ENCODE measurements at places on chromosomes 2 and 18. TPM values are rescaled to one million over a fixed set of nuclear protein-coding genes. Genes with fewer than 3 reads are reported as not detected.
A peak's percentile ranks its signal among the peaks of the same experiment; 100 is the strongest.

Gene TMEM37
- 1.2 TPM for total RNA-seq

Gene FAHD2A
- total RNA-seq = 23.0 TPM

Gene FAM110C
- total RNA-seq = 21.1 TPM

Gene KCNG2
- total RNA-seq = not detected

Gene ZNF385B
- 2.8 TPM for total RNA-seq

Gene PTPN2
- total RNA-seq = 77.2 TPM

Gene HOXD11
- not detected for total RNA-seq

Gene PSMA8
- total RNA-seq = not detected

Gene ACVR1C
- 0.04 TPM for total RNA-seq

- H3K4me1 ChIP-seq = peaks cover 25% of the 10 kb centered on the region
- DNase-seq = peak; percentile 83
- peak overlapping the region; percentile 18 for H3K4me3 ChIP-seq
- H3K36me3 ChIP-seq = no peaks in the 10 kb centered on the region
- H3K27ac ChIP-seq = peak overlapping the region; percentile 46
Observed at GRCh38 chr2:46286715-46287114, 10.5 kb upstream of the EPAS1 start.

GRCh38 chr18:25335676-25336075 lies 16.3 kb downstream of the ZNF521 start:
- H3K36me3 ChIP-seq = no peaks in the 10 kb centered on the region
- H3K27ac ChIP-seq = no peak overlapping the region
- no peak overlapping the region for H3K4me3 ChIP-seq
- no peak for DNase-seq

DNA sequence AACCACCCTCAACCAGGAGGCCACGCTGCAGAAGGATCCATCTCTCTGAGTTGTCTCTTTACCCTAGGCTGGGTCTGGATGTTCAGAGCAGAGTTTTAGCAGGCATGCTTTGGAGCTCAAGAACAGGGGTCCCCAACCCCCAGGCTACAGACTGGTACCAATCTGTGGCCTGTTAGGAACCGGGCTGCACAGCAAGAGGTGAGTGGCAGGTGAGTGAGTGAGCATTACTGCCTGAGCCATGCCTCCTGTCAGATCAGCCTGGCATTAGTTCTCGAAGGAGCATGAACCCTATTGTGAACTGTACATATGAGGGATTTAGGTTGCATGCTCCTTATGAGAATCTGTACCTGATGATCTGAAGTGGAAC lies 172.5 kb downstream of the UXS1 start:
- no peaks in the 10 kb centered on the region for H3K36me3 ChIP-seq
- no peak overlapping the region for H3K27ac ChIP-seq
- no peaks in the 10 kb centered on the region for H3K4me1 ChIP-seq
- no peak overlapping the region for H3K4me3 ChIP-seq
- DNase-seq = no peak

DNA sequence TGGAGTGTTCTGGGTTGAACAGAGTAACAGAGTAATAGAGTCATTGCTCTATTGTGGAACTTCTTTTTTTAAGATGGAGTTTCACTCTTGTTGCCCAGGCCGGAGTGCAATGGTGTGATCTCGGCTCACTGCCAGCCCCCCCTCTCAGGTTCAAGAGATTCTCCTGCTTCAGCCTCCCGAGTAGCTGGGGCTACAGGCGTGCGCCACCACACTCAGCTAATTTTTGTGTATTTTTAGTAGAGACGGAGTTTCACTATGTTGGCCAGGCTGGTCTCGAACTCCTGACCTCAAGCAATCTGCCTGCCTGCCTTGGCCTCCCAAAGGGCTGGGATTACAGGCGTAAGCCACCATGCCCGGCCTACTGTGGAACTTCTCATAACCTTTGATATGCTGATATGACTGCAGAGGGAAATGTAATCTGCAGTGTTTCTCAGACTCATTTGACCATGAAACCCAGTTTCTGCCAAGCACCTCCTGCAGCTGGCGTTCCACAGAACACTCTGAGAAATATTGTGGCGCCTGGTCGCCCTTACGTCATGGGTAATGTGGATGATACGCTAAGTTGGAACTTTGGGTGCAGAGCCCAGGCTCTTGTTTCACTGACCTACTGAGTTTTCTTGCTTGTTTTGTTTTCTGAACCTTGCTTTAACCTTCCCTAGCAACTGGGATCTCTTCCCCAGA lies 213.8 kb downstream of the BCL2 start:
- H3K4me3 ChIP-seq = no peak overlapping the region
- no peaks in the 10 kb centered on the region for H3K27me3 ChIP-seq
- no peak for DNase-seq
- no peaks in the 10 kb centered on the region for H3K4me1 ChIP-seq

DNA sequence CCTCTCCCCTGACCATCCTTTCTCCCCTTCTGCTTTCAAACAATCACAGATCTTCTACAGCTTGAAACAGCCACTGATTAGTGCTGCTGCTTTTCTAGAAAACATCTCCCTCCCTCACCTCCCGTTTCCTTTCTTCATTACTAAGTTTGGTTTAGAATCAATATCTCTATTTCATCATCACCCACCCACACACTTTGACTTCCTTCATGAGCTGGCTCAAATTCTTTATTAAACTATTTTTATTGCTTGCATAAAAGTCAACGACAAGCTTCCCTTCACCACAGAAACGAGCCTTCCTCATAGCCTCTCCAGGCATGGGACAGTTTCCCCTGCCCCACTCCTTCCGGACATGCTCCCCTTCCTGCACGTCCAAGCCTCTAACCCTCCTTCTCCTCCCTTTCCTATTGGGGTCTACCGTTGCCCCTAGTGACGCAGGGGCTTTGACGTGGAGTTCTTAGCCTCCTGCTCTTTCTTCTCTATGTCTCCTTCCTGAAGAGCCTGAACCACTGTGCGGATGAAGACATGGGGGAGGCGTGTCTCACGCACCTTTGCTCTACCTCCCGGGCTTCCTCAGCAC lies 172.0 kb downstream of the AFF3 start:
- no peak overlapping the region for H3K27ac ChIP-seq
- no peaks in the 10 kb centered on the region for H3K36me3 ChIP-seq
- H3K4me1 ChIP-seq = no peaks in the 10 kb centered on the region
- H3K27me3 ChIP-seq = peaks cover 48% of the 10 kb centered on the region

DNA sequence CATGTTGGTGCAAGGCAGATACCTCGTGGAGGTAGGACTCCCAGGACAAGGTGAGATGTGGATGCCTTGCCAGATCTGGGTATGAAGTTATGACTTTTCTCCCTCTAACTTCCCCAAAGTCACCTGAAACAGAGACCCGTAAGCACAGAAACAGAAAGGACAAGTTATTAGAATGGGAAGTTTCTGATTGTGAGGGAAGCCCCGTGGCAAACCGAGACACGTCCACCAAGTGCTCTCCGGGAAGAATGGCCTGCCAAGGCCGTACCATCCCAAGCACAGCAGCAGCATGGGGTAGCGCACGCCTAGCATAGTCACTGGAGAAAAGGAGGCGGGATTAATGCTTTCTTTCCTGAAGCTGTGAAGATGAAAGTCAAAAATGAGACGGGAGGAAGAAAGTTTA lies 110.6 kb downstream of the ZNF532 start:
- DNase-seq = no peak
- H3K4me3 ChIP-seq = no peak overlapping the region
- no peaks in the 10 kb centered on the region for H3K36me3 ChIP-seq

DNA sequence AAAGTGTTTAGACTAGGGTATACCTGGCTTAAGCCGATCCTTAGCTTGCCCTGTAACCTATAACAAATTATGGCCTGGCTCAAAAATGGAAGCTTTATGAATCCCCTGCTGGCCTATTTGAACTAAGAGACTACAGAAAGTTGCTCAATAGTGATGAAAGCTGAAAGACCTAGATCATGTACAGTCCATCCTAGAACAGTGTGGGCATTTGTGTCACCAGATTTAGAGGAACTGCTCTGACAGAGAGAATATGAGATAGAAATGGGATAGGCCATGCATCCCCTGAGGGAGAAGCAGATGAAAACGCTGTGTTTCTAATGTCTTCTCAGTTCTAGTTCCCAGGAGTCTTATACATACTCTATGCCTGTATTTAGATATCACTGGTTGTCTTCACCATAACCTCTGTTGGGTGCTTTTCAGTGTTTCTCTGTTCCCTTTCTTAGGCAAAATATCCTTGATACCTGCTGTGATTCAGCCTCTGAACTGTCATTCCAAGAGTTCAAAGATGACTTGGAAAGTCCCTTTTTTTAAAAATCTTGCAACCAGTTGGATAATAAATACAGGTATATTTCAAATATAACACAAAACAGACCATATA lies 246.9 kb upstream of the SLC39A10 start:
- H3K4me1 ChIP-seq = no peaks in the 10 kb centered on the region
- no peaks in the 10 kb centered on the region for H3K27me3 ChIP-seq
- H3K36me3 ChIP-seq = no peaks in the 10 kb centered on the region
- H3K27ac ChIP-seq = no peak overlapping the region

GRCh38 chr18:44682871-44683221 lies 2.2 kb downstream of the SETBP1 start:
- no peaks in the 10 kb centered on the region for H3K27me3 ChIP-seq
- DNase-seq = no peak
- peaks cover 31% of the 10 kb centered on the region for H3K4me1 ChIP-seq
- H3K4me3 ChIP-seq = no peak overlapping the region

- H3K36me3 ChIP-seq = no peaks in the 10 kb centered on the region
- DNase-seq = no peak
- H3K27me3 ChIP-seq = peaks cover 34% of the 10 kb centered on the region
- no peak overlapping the region for H3K27ac ChIP-seq
Observed at GRCh38 chr2:58950795-58951462, 709.8 kb upstream of the FANCL start.

DNA sequence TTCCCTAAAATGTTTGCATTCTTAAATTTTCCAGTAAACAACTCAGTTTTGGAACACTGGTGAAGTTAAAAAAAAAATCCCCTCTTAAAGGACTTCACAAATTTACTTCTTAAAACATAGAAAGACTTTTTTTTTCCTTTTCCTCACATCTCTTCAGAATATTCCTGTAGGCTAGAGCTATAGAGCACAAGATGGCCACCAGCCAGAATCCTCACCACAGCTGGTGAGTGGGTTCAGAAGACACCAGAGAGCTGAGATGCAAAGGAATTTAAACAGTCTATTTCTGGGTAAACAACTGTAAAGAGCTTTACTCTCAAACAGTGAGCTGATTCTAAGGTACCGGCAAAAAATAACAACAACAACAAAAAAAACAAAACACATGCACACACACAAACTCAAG lies 252.8 kb downstream of the LRP1B start:
- no peaks in the 10 kb centered on the region for H3K4me1 ChIP-seq
- no peaks in the 10 kb centered on the region for H3K27me3 ChIP-seq
- DNase-seq = no peak
- no peak overlapping the region for H3K4me3 ChIP-seq

- no peak overlapping the region for H3K4me3 ChIP-seq
- H3K27ac ChIP-seq = no peak overlapping the region
- H3K36me3 ChIP-seq = peaks cover 16% of the 10 kb centered on the region
- no peak for DNase-seq
- H3K4me1 ChIP-seq = no peaks in the 10 kb centered on the region
Observed at GRCh38 chr2:36397728-36398413, 42.3 kb downstream of the CRIM1 start.

DNA sequence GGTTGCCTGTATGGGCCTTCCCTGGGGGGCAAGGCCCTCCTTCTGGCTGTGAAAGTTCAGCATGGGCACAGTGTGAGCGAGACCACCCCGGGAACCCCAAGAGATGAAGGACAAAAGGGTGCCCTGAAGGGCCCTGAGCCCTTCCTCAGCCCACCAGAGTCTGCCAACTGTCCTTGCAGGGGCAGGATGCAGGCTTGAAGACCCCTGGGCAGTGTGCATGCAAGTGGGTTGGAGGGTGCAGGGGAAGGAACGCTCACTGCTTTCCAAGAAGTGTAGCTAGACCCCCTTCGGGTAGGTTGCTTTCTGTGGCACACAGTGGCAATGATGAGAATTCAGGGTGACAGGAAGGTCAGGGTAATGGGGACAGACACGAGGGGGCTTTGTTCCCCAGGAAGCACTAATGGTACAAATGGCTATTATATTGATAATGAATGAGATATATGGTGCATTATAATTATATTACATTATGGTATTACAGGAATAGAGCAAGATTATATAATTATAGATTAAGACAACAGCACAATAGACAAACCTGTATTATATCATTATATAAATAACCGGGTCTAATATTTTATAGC lies 228.7 kb downstream of the ATAD2B start:
- no peak overlapping the region for H3K4me3 ChIP-seq
- no peaks in the 10 kb centered on the region for H3K27me3 ChIP-seq
- DNase-seq = no peak
- H3K36me3 ChIP-seq = no peaks in the 10 kb centered on the region

DNA sequence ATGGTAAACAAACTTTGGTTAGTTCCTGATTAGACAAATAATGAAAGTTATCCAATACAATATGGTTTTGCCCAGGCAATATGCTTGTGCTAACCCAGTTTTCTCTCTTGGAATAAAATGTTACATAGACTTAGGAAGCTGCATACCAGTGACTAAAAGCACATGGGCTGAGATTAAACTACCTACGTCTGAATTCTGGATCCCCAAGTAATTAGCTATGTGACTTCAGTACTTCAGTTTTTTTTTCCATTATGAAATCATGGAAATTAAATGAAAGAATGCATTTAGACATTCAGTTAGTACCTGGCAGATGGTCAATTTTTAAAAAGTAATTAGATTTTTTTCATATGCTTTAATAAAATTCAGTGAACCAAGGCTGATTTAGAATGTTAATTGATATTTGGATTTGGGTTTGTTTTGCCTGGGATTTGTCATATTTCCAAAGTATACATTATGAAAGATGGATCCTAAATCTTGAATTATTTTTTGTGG lies 213.9 kb downstream of the PTH2R start:
- DNase-seq = no peak
- no peaks in the 10 kb centered on the region for H3K27me3 ChIP-seq
- no peaks in the 10 kb centered on the region for H3K36me3 ChIP-seq
- no peaks in the 10 kb centered on the region for H3K4me1 ChIP-seq

DNA sequence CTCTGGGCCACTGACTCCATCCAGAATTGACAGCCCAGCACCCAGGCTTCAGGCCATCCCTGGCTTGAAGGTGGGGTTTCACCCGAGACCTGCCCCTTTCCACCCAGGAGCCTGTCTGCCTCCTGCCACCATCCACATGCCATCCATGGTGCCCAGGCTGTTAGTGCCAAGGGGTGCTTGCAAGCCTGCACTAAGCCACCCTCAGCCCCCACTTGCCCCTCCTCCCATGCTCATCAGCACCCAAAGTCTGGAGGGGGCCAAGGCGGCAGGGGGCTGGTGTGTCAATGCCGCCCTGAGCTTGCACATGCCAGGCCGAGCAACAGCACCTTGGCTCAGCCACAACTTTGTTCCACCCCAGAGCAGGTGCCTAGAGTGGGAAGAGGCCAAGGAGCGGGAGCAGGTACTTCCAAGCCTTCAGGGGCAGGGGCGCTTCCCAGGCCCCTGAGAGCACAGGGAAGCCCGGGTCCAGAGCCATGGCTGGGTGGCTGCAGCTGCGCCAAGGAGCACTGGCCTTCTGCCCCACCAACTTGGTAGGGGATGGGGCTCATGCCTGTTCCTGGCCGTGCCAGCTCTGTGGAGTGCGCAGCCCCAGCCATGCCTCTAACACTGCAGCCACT lies 12.0 kb downstream of the SRD5A2 start:
- peaks cover 3% of the 10 kb centered on the region for H3K4me1 ChIP-seq
- no peak overlapping the region for H3K27ac ChIP-seq
- no peaks in the 10 kb centered on the region for H3K27me3 ChIP-seq
- DNase-seq = no peak
- no peaks in the 10 kb centered on the region for H3K36me3 ChIP-seq

- no peak overlapping the region for H3K27ac ChIP-seq
- no peaks in the 10 kb centered on the region for H3K27me3 ChIP-seq
- H3K4me3 ChIP-seq = no peak overlapping the region
- no peaks in the 10 kb centered on the region for H3K36me3 ChIP-seq
- no peaks in the 10 kb centered on the region for H3K4me1 ChIP-seq
Observed at GRCh38 chr2:179936654-179937053, 70.4 kb downstream of the CWC22 start.
